ENCODE measurements at places on chromosomes 3 and 15.

- no peak for DNase-seq
Observed at GRCh38 chr3:160808838-160809237, 52.8 kb downstream of the PPM1L start.

GRCh38 chr15:99365242-99365641, 114.0 kb downstream of the LRRC28 start:
- no peak for DNase-seq

DNA sequence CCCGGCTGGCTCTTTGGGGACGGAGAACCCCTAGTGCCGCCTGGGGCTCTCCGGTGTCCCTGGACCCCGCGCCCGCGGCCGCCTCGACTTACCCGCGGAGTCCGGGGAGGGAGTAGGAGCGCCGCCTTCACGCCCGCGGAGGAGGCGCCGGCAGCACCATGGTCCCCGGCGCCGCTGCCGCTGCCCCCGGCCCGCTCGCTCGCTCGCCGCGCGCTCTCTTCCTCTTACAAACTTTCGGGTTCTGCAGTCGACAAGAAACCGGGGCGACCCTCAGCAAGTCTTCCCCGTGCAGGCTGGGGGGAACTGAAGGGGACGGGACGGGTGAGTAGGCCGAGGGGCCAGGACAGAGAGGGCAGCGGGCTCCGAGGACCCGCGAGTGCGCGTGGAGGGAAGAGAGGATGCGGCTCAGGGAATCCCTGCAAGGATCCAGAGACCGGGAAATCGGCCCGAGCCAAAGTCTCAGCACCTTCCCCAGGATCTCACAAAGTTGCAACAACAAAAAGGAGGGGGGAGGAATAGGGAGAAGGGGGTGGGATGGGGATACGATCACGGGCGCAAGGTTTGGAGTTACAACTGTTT, 2.0 kb downstream of the FOXP1 start:
- DNase-seq = no peak

- DNase-seq = no peak
Observed at GRCh38 chr3:100697172-100697571, 12.1 kb upstream of the TFG start.

GRCh38 chr3:113698956-113699355, 2.5 kb upstream of the USF3 start:
- no peak for DNase-seq

DNA sequence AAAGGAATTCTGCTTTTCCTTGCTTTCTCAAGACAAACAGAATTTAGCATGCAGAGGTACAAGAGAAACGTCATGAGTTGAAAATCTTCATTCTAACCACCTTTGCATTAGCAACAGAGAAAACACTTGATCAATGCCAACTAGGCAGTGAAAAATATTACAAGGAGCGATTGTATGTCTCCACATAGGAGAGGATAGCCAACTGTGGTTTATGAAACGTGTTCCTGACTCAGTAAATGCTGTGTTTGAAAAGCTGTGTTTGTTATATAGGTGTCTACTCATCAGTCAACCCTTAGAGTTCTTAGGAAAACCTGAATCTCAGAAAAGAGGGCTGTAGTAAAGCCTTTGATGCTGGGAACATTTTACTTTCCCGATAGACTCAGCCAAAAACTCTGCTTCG, 102.4 kb downstream of the FRMD4B start:
- no peak for DNase-seq

DNA sequence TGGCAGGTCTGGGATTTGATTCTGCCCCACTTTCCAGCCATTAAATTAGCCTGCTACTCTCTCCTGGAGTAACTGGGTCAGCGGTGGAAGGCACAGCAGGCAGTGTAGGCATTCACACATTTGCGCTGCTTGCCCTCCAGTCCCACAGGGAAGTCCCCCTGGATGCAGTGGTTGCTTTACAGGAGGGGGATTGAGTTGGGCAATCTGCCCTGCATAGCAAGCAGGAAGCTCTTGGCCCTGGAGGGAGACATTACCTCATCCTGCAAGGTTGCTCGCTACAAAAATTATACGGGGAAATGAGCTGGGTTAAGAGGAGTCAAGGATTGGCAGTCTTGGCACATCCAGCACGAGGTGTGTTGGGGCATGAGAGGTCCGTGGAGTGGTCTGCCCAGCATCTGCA, 14.8 kb downstream of the MCM2 start:
- no peak for DNase-seq

GRCh38 chr3:86178095-86178494, 812.9 kb downstream of the VGLL3 start:
- DNase-seq = no peak

Data from NCI-H187 (cell line).